ENCODE measurements at places on chromosomes 2 and 18. TPM values are rescaled to one million over a fixed set of nuclear protein-coding genes. Genes with fewer than 3 reads are reported as not detected.
A peak's percentile ranks its signal among the peaks of the same experiment; 100 is the strongest.

DNA sequence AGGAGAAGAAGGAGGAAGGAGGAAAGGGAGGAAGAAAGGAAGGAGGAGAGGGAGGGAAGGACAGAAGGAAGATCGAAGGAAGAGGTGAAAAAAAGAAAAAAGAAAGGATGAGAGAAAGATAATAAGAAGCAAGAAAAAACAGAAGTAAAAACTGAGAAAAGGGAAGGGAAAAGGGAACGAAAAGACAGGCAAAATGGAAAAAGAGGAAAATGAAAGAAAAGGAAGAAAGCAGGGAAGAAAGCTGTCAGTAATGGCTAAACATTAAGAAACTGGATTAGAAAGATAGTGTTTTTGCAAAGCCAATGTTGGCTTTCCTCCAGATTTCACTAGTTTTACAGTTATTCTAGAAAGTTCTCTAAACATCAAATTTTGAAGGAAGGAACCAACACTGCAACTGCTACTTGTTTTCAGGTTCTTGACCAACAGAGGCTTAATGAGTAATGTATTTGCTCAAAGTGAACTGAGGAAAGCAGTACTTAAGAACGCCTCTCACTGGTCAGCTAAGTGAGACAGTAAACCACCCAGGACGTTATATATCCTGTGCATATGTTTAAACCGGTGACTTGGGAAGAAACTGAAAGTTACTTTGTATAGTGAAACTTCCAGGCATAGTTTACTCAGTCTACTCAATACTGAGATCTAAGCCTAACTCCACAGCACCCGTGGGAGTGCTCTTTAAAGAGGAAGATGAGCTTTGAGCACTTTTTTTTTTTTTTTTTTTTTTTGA, 286.2 kb upstream of the TRIB2 start:
- DNase-seq = peak; percentile 81

DNA sequence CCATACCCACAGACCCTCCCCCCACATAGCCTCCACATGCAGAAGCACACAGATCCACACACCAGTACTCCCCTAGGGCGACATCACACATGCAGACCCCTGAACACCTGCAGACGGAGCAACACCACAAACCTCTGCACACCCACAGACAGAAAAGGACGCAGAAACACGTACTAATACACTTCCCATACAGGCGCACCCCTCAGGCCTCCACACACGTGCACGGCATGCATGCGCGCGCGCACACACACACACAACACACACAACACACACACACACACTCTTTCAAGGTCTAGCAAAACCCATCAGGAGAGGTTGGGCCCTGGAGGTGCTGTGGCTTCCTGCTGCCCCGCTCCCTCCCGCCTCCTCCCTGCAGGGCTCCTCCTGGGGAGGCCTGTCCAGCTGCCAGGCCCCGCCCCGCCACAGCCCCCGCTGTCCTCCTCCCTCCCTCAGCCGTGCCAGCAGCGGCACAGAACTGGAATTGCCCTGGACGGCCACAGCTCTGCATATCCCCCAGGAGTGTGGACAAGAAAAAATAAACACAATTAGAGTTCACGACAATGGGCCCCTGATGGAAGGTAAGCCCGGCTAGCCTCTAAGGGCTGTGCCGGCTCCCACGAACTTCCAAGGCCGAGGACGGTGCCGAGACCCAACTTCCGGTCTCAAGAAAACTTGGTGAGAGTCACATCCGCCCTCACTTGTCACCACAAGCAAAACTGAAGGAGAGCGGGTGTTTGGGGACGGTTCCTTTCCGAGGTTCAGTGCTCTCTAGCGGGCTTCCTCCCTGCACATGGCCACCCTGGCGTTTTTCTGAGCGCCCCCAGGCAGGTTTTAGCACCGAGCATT, 6.8 kb downstream of the ZFP36L2 start:
- peak; percentile 88 for DNase-seq

DNA sequence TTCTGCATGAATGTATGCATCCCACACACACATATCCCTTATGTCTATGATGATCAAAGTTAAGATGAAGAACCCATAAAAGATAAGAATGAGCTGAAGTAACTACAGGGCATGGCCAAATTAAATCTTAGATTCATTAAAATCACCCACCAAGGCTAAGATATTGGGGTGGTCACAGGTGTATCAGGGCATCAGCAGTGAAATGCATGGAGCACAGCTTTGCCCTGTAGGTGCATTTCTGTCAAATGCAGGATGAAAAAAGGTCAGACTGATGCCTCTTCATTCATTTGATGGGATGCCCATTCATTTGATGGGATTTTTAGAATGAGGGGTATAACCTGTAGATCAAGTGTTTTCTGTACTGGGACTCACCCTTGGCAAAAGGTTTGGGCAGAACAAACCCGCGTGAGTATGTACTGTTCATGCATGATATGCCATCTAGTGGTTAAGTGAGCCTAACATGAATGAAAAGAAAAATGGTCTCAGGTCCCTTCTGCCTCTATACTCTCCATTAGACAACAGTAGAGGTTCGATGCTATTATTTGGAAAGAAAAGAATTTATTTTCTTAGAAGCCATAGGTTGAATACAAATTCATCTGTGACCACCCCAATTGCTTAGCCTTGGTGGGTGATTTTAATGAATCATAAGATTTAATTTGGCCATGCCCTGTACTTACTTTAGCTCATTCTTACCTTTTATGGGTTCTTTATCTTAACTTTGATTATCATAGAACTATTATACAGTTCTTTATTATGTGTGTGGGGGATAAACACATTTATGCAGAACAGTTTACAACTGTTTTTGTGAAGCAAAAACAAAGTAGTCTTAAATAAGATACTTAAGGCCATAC, 43.2 kb upstream of the NOSTRIN start:
- peak; percentile 61 for DNase-seq

DNA sequence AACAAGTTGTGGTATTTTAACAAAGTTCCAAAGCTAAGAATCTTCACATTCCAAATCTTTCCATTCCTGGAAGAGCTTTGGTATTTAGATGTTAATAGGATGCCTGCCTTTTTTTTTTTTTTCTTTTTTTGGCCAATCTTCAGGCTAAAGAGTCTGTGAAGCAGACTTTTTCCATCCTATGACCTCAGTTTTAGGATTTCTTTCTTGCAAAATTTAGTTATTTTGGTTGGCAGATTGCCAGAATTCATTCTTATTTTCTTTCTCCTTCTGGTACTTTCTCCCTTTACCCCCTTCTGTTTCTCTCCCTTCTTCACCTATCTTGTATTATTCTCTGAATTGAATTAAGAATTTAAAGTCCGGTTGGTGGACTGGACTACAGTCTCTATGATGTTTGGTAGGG, 217.8 kb upstream of the REV1 start:
- peak; percentile 55 for DNase-seq

DNA sequence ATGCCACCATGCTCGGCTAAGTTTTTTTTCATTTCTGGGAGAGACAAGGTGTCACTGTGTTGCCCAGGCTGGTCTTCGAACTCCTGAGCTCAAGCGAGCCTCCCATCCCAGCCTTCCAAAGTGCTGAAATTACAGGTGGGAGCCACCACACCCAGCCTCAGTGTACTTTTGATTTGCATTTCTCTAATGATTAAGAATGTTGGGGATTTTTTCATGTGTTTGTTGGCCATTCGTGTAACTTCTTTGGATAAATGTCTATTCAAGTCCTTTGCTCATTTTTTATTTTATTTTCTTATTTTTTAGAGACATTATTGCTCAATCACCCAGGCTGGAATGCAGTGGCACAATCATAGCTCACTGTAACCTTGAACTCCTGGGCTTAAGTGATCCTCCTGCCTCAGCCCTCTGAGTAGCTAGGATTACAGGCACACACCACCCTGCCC, 73.1 kb downstream of the TMEM185B start:
- DNase-seq = peak; percentile 36

DNA sequence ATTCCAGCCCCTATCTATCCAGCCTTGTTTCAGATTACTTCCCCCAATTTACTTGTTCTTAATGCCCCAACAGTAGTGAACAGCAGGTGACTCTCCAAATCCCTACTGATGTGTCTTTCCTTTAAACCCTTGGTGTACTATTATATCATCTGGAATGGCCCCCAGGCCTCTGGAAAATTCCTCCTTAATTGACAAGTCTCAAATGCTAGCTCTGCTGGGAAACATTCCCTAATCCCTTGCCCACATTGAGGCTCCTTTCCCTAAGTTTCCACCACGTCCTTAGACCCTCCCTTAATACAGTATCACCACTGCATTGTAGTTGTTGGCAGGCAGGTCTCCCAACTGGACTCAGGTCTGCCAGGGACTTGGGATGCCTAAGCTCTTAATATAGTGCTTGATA, 41.0 kb downstream of the MYO3B start:
- DNase-seq = no peak

DNA sequence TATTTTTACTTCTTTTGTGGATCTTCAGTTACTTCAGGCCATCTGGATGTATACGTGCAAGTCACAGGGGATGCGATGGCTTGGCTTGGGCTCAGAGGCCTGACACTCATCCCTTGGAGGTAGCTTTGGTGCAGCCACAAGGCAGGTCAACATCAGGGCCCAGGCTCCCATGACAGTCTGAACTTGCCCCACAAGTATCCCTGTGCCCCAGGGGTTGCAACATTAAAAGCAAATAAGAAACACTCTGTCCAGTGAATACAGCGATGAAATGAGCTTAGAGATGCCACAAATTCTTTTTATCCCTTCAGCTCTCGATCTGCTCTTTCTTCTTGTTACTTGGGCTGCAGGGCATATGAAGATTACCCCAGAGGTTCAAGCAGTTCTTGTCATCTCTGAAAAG, 13.0 kb upstream of the CXCR1 start:
- no peak for DNase-seq

DNA sequence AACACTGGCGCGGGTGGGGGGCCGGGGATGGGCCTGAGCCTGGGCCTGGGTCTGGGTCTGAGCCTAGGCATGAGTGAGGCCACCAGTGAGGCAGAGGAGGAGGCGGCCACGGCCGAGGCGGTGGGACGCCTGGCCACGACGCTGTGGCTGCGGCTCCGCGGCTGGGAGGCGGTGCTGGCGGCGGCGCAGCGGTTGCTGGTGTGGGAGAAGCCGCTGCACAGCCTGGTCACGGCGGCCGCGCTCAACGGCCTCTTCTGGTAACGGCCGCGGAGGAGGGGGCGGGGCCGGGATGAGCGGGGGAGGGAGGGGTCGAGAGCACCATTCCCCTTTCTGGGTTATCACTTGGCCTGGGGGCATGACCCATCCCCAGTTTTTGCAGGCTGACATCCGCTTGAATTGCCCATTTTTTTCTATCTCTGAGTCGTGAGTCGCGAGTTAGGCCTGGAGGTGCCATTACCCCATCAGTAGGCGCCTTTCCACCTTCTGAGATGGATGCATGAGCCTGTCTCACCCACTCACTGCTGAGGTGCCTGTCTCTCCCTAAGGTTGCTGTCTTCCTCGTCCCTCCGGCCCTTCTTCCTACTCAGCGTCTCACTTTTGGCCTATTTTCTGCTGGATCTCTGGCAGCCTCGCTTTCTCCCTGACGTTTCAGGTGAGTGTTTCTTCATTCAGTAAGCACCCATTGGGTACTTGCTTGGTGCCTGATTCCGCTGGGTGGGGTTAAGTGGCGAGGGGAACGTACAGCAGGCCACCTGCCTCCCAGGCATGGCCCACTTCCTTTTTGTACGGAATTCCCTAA, 501 bp downstream of the RETREG2 start:
- DNase-seq = peak; percentile 32

GRCh38 chr18:9321736-9322135, 12.8 kb upstream of the TWSG1 start:
- peak; percentile 61 for DNase-seq

- no peak for DNase-seq
Measured at GRCh38 chr2:237497009-237497837, 10.2 kb downstream of the MLPH start.

- no peak for DNase-seq
Measured at GRCh38 chr18:9066817-9067306, 35.6 kb upstream of the NDUFV2 start.

DNA sequence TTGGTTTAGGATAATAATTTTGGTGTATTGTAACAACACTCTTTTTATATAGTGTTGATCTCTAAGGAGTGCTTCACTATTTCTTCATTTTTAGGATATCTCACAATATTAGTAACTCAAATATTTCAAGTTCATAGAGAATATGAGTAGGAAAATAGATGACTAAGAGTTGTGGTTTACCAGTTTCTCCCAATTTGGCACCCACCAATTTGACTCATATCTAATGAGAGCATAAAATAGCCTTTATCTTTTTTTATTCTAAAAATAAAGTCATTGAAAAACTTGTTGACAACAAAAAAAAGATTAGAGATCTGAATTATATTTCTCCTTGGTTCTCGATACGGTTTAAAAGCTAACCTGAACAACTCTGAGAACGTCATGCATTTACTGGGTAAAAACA, 204.0 kb downstream of the PARD3B start:
- DNase-seq = no peak

DNA sequence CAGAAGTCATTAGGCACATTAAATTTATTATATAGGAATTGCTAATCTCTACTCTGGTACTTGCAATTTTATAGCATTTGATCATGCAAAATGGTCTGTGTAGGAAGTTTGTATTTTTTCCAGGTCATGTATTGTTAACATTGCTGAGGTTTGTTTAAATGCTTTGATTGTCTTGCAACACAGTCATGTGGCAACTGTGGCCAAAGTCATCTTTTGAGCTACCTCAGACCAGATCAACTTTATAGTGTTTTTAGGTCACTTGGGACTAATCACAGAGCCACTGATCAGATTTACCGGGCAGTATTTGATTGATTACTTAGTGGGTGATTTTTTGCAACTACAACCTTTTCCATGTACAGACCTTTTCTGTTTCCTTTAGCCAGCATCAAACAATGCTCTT, 3.7 kb downstream of the SERPINB5 start:
- peak; percentile 35 for DNase-seq

- DNase-seq = peak; percentile 86
Measured at GRCh38 chr2:126655500-126656430, at the start of gene GYPC. TSS of gene GYPC (plus strand) at chr2:126656158. CDS start at chr2:126656264, 106 bp downstream.

GRCh38 chr2:237486334-237486818, 675 bp upstream of the MLPH start:
- peak; percentile 49 for DNase-seq

- DNase-seq = no peak
Measured at GRCh38 chr2:1747065-1747941, 3.0 kb upstream of the PXDN start.

GRCh38 chr18:68509902-68510301, 205.0 kb downstream of the TMX3 start:
- DNase-seq = no peak

DNA sequence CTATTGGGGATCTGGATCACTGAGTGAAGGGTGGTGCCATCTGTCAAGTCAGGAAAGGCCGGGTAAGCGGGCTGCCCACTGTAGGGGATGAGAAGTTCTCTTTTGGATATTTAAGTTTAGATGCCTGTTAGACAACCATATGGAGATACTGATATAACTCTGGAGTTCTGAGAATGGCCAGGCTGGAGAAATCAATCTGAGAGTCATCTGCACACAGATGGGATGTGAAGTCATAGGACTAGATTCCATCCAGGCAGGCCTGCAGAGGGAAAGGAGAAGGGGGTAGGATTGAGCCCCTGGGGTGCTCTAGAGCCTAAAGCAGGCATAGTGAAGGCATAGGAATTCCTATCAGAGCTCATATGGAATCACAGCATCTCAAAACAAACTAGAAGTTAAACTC, 30.1 kb downstream of the SPRED2 start:
- DNase-seq = no peak

The RAMP1 gene
- 35.0 TPM for total RNA-seq

The WDR33 gene
- total RNA-seq = 35.4 TPM

The SATB2 gene
- 15.1 TPM for total RNA-seq

The VWA3B gene
- total RNA-seq = not detected

The PRKAG3 gene
- not detected for total RNA-seq

The MATN3 gene
- 3.9 TPM for total RNA-seq

The SPP2 gene
- total RNA-seq = not detected

The IL1A gene
- 0.32 TPM for total RNA-seq

The RBM44 gene
- 0.97 TPM for total RNA-seq

The FNDC4 gene
- total RNA-seq = 8.6 TPM

The GRHL1 gene
- 1.7 TPM for total RNA-seq
